Mucosa of gallbladder (tissue), 1 donor: ENCODE measurements at places on chromosomes 12 and 14. TPM values are rescaled to one million over a fixed set of nuclear protein-coding genes. Genes with fewer than 3 reads are reported as not detected.

PRB2 gene
- total RNA-seq = not detected

DACT1 gene
- 19.8 TPM for total RNA-seq

FSCB gene
- not detected for total RNA-seq

DNA sequence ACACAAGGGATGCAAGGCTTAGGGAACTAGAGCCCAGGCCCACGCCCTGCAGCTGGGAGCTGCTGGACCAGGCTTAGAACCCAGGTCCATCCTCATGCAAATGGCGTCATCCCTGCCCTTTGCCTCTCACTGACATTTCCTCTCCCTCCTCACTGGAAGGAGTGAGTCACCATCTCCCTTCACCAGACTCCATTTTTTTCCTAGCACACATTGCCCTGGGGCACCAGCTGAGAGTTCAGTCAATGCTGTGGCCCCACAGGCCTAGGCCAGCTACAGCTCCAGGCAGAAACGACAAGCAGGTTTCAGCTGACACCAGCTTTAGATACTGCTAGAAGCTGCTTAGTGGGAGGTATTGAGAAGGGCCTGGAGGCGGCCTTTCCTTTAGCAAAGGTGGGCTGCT, 98.9 kb downstream of the RIMBP2 start:
- DNase-seq = no peak

GRCh38 chr14:67951529-67952135, 132.1 kb downstream of the RAD51B start:
- no peak for DNase-seq

DNA sequence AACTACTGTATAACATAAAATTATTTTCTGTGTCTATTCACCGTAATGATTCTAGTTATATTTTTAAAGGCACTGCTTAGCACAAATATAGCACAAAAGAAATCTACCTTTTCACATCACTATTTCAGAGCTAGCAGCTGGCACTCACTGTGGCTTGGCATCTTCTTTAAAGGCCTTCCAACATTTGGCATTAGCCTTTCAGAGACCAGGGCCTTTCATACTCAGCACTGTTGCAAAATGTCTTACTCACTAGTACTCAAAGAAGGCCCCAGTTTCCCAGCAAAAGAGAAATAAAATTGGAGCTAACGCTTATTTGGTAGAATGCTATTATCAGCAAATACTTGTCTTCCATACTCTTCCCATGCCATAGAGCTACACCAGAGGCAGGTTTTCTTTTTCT, 238.4 kb downstream of the MED13L start:
- no peak for DNase-seq

DNA sequence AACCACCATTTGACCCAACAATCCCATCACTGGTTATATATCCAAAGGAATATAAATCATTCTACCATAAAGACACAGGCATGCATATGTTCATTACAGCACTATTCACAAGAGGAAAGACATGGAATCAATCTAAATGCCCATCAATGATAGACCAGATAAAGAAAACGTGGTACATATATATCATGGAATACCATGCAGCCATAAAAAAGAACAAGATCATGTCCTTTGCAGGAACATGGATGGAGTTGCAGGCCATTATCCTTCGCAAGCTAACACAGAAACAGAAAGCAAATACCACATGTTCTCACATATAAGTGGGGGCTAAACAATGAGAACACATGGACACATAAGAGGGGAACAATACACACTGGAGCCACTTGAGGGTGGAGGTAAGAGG, 15.7 kb downstream of the CAPRIN2 start:
- no peak for DNase-seq

DNA sequence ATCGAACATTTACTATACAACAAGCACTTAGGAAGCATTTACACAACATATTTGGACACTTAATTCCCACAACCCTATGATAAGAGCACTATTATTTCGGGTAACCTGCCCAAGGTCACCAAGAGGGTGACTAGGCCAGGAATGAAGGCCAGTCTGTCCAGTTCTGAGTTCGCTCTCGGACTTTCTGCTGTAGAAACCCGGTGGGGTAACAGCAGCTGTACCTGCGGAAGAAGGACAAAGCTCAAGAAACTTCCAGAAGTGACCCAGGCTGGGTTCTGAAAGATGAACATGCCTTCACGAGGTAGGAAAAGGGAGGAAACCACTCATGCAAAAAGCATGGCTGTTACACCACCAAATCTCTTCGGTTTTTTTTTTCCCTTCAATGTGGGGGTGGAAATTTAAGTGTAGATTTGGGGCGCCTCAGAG, 10.8 kb downstream of the PLA2G1B start:
- no peak for DNase-seq
